ENCODE measurements at places on chromosomes 7 and 10.

DNA sequence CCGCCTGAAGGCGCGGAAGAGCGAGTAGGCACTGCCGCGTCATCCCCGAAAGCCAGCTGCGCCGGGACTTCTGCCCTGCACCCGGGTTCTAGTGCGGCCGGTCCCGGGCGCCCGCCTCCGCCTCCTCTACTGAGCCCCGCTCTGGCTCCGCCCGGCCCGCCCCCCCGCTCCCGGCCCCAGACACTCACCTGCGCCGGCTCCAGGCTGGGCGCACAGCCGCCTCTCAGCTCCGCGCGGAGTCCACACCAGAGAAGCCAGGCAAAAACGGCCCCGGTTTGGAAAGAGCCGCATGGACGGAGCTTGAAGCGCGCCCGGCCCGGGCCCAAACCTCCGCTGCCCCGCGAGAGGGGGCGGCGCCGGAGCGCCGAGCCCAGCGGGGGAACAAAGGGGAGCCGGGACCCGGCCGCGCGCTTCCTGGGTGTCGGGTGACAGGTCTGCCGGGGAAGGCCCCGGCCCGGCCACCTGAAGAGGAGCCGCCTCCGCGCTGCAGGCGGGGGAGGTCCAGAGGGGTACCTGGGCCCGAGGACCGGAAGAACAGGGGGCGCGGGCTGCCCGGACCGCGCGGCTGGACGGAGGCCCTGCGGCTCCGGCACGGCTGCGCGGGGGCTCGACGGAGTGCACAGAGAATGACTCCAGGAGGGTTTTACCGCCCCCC lies 168.2 kb downstream of the NRF1 start:
- DNase-seq: peak; percentile 76

- no peak for DNase-seq
These were observed 106.1 kb downstream of the CLEC2L start for GRCh38 chr7:139629392-139630082.

DNA sequence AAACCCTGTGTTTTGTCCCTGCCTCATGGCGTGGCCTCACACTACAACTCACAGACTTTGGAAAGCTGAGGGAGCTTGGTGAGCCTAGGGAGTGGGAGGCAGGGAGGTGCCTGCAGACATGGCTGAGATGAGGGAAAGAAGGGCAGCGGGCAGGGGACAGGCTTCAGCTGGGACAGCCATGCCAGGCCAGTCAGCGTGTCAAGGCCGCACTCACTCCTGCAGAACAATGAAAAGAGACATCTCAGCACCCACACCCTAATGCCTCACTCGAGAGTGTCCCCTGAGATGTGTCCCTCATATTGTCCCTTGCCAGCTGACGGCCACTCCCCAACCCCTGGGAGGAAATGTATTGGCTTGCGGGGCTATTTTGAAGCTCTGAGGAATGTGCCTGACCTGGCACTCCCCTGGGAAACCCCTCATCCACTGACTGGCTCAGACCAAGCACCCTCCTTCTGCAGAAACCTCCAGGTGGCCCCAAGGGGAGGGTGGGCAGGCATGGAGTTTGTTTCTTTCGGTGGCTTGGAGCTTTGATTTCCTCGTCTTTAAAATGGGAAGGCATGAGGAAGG lies 31.6 kb downstream of the SH3PXD2A start:
- no peak for DNase-seq

- no peak for DNase-seq
These were observed 11.5 kb upstream of the SVOPL start for GRCh38 chr7:138712652-138713051.

GRCh38 chr7:116030651-116031276 lies at the start of gene TFEC:
Gene TFEC (minus strand): TSS chr7:116030763. CDS start chr7:115984441, 46,322 bp downstream.
- no peak for DNase-seq

DNA sequence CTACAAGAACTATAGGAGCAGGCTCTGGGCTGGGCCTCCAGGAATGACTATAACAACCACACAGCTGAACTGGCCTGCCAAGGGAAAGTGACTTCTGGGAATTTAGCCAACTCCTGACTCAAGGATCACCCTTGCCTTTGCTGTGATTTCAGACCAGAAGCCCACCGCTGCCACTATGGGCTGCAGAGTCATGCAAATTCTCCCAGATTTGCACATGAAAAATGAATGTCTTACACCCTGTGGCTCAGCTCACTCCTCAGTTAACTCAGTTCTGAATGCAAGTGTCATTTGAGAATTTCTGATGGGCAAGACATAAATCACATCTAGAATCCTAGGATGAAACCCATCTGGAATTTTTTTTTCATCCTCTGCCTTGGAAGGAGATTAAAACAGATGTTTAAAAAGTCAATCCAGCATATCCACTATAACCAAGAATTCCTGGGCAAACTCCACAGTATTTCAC lies 186.5 kb upstream of the BET1 start:
- DNase-seq: peak; percentile 16

DNA sequence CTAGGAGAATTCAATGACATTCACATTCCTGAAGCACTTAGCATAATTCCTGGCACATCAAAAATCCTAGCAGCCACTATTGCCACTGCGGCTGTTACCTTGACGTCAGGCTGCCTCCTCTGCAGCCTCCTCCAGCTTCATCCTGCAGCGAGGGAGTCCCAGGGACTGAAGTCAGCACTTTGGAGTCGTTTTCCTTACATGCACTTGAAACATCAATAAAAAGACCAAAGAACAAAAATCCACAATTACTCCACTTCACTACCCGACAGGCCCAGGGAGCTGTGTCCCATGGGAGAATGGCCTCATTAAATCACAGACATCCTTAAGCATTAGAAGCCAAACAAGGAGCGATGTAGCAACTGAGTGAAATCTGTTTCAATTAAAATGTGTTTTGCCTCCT lies 48.6 kb upstream of the NANOS1 start:
- no peak for DNase-seq

- no peak for DNase-seq
These were observed 99.2 kb downstream of the PTPRN2 start for GRCh38 chr7:158488181-158488971.

DNA sequence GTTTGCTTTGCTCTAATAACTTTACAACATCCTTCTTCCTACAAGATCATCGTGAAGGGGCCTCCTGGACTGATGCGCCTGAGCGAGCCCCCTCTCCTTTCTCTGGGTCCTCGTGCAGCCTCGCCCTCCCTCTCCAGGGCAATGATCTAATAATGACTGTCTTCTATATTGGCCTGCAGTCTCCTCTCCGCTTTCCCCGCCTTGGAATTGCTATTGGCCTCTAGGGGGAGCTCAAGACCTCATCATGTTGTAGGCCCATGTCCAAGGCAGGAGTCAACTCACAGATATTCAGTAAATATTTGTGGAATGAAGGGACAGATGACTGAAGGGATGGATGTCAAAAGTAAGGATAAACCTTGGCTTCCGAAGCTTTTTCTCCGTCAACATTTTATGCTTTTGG lies 1180.3 kb downstream of the TYW1 start:
- DNase-seq: peak; percentile 67

Measured in kidney (tissue), 22 donors.